Stimulated activated CD8-positive, alpha-beta memory T cell treated with anti-CD3 and anti-CD28 coated beads, Interleukin-7, amount 100 ng/mL, for 48 hours (primary cell): ENCODE measurements at places on chromosomes 3 and 15.

- no peak for DNase-seq
Measured at GRCh38 chr3:4990069-4990468, 10.8 kb downstream of the BHLHE40 start.

GRCh38 chr3:95934181-95934580, 880.2 kb upstream of the EPHA6 start:
- no peak for DNase-seq

DNA sequence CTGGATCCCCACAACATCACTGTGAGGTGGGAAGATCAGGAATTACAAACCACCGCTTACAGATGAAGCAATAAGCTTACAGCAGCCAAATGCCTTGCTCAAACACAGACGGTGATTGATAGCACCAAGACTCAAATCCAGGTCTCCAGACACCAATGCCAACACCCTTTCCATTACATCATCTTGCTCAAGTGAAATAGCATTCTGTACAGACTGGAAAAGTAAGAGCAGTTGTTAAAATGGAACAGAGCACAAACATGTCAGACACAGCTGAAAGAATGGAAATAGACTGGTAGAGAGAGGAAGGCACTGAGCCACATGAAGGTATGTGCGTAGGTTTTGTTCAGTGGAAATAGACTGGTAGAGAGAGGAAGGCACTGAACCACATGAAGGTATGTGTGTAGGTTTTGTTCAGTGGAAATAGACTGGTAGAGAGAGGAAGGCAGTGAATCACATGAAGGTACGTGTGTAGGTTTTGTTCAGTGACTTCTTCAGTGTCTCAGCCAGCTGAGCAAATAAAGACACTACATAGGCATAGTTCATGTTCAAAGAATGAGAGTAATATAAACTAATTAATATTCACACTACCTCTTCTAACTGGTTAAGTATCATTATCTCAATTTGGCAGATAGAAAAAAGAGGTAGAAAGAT, 15.6 kb downstream of the CLDN1 start:
- no peak for DNase-seq

DNA sequence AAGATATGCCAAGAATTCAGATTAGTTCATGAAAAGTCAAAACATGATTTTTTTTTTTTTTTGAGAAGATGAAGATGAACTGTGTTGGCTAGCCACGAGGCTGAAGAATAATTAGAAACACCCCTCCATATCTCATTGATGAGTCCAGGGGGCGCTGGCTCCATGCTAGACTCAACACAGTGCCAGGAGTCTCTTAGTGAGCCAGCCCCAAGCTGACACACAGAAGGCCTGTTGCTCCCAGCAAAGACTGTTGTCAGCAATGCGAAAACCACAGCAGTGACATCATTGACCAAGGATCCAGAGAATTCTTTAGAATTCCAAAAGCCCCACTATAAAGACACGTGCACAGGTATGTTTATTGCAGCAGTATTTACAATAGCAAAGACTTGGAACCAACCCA, 185.2 kb downstream of the ANXA2 start:
- no peak for DNase-seq

GRCh38 chr15:49361370-49361769, 61.7 kb upstream of the FGF7 start:
- no peak for DNase-seq

DNA sequence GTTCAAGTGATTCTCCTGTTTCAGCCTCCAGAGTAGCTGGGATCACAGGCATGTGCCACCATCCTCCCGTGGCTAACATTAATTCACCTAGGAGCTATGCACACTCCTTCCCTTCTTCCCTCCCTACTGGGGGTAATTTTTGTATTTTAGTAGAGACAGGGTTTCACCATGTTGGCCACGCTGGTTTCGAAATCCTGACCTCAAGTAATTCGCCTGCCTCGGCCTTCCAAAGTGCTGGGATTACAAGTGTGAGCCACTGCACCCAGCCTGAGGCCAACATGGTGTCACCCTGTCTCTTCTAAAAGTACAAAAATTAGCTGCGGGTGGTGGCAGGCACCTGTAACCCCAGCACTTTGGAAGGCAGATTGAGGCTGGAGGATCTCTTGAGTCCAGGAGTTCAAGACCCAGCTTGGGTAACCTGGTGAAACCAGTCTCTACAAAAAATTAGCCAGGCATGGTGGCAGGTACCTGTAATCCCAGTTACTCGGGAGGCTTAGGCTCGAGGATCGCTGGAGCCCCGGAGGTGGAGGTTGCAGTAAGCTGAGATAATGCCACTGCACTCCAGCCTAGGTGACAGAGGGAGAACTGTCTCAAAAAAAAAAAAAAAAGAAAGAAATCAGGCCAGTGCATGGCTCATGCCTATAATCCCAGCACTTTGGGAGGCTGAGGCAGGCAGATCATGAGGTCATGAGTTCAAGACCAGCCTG, 6.1 kb downstream of the RNU5B-1 start:
- no peak for DNase-seq
